Activated B cell treated with CpG ODN at 0.5 μM for 24 hours (primary cell): ENCODE measurements at places on chromosomes 1 and 21. TPM values are rescaled to one million over a fixed set of nuclear protein-coding genes. Genes with fewer than 3 reads are reported as not detected.

ANKRD45 gene
- not detected in 2 replicates for total RNA-seq

GRCh38 chr1:225442123-225442505 lies 14.3 kb upstream of the LBR start:
- H3K4me3 ChIP-seq: no peak overlapping the region
- no peaks in the 10 kb centered on the region for H3K36me3 ChIP-seq
- peak overlapping the region; percentile 78 for H3K27ac ChIP-seq
- H3K4me1 ChIP-seq: peaks cover 64% of the 10 kb centered on the region
- H3K27me3 ChIP-seq: no peaks in the 10 kb centered on the region

- H3K27ac ChIP-seq: no peak overlapping the region
- peaks cover 8% of the 10 kb centered on the region for H3K4me1 ChIP-seq
- H3K36me3 ChIP-seq: no peaks in the 10 kb centered on the region
- no peak for DNase-seq
- no peak overlapping the region for H3K4me3 ChIP-seq
Observed at GRCh38 chr1:182431278-182431677, 18.7 kb upstream of the RGSL1 start.

DNA sequence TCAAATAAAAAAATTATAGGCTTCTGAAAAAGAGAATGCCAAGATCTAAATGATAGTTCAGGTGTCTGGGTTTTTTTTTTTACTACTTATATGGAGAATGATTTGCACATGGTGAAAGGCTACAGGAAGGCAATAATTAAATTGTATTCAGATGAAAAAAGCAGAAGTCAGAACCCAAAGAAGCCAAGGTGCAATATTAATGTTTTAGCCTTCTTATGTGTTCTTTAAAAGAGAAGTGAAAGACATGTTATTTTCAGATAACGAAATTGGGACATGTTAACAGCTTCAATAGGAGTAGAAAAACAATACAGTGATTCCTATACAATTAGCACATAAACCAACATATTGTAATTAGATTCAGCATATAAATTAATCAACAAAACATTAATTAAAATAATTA lies 452.9 kb upstream of the PRMT6 start:
- H3K4me3 ChIP-seq: no peak overlapping the region
- no peaks in the 10 kb centered on the region for H3K4me1 ChIP-seq
- H3K27me3 ChIP-seq: no peaks in the 10 kb centered on the region
- DNase-seq: no peak
- H3K27ac ChIP-seq: no peak overlapping the region

DNA sequence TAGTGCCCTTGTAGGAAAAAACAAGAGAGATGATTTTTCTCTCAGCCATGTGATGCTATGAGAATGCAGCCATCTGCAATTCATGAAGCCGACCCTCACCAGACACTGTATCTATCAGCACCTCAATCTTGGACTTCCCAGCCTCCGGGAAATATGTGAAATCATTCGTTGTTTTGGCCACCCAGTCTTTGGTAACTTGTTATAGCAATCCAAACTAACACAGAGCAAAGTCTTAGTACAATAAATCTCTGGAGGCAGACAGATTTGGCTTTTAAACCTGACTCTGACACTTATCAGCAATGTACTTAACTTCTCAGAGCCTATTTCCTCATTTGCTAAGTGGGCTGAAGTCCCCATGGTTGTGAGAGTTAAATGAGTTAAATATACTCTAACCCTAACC lies 5.1 kb upstream of the MED18 start:
- H3K27me3 ChIP-seq: peaks cover under 1% of the 10 kb centered on the region
- H3K27ac ChIP-seq: no peak overlapping the region
- H3K4me1 ChIP-seq: peaks cover 30% of the 10 kb centered on the region

DNA sequence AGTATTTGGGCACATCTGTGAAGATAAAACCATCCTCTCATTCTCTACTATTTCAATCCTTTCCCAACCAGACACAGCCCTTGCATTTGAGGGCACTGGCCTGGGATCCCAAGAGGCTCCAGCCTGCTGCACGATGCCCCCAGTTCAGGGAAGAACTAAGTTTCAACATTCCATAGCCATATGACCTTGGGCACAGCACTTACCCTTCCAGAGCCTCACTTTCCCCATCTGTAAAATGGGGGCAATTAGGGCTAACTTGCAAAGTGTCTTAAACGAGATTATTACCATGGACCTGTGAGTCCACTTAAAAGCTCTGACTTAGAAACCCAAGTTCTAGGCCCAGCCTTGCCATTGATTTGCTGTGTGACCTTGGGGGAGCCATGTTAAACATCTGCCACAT lies 22.9 kb downstream of the CDCP2 start:
- H3K4me1 ChIP-seq: no peaks in the 10 kb centered on the region
- H3K27me3 ChIP-seq: no peaks in the 10 kb centered on the region
- no peak for DNase-seq
- H3K4me3 ChIP-seq: no peak overlapping the region
- no peaks in the 10 kb centered on the region for H3K36me3 ChIP-seq
